Activated gamma-delta T cell treated with anti-CD3 and anti-CD28 coated beads, Interleukin-2, amount 50 U/mL, for 16 hours (primary cell): ENCODE measurements at places on chromosomes 16 and 17.
A peak's percentile ranks its signal among the peaks of the same experiment; 100 is the strongest.

- no peak for DNase-seq
Measured at GRCh38 chr16:69606985-69607384, 41.2 kb downstream of the NFAT5 start.

DNA sequence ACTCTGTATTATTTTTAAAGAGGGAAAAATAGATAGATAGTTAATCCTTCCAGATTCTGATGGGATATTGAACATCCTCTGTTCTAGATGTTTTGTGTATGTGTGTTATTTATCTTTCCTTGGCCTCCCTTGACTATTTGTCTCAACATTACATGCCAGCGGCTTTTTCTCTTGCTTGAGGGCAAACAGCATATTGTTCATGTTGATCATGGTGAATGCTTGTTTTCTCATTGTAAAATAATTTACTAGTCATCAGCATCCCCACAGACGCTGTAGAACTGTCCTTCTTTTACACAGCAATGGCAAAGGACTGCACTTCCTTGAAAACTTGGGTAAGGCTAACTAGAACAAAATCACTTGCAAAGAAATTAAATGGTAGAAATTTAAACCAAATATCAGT, 1376.4 kb upstream of the GOT2 start:
- DNase-seq, result no peak

DNA sequence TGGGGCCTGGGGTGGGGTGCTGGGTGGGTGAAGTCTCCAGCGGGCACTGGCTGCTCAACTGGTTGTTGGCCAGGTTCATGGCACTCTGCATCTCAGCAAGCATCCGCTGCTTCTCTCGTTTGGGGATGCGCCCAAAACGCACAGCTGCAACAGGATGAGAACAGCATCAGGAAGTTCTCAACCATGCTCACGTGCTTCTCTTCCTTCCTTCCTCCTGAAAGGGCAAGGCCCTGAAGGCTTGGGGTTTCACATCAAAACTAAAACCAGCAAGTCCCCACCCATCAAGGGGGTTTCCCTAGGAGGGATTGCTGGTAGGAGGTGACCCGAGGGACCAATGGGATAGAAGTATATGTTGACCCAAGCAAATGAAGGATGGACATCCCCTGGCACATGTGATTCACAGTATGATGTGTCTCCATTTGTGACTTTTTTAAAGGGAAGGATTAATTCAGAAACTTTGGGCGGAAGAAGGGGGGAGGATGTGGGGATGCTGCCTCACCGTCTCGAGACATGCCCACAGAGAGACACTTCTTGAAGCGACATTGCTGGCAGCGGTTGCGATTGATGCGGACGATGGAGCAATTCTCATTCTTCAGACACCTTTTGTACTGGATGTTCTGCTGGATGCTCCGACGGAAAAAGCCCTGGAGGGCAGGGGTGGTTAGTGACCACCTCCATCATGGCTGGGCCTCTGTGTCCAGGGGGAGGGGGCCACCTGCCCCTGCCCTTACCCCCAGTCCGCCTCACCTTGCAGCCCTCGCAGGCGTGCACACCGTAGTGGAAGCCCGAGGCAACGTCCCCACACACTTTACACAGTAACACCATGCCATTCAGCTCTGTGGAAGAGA, 4.2 kb downstream of the NR1D1 start:
- peak; percentile 79 for DNase-seq

- no peak for DNase-seq
Measured at GRCh38 chr16:76913046-76913445, 277.9 kb upstream of the MON1B start.

DNA sequence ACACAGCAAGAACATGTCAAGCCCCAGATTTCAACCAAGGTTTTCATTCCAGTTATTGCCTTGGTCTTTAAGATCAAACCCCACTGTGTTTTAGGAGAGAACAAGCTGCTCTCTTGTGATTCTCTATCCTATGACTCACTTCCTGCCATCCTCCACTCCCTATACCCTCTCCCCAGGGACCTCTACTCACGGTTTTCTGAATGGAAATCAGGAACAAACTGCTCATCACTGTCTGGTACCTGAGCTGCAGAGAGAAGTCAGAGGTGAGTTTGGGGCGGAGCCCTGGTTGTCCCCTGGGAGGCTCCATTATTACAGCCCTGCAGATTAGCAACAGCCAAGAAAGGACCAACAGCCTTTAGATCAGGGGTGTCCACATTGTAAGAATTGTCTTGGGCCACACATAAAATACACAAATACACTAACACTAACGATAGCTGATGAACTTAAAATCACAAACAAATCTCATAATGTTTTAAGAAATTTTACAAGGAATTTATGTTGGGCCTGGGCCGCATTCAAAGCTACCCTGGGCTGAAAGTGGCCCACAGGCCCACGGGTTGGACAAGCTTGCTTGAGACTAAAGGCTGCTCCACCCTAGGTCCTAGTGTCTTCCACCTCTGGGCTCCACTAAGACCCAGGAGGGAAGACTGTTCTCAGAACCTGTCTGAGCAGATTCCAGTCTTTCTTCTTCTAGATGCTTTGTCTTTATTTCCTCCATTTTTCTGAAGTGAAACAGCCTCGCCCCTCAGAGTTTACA, 9.7 kb downstream of the ETV4 start:
- DNase-seq, result no peak

- peak; percentile 13 for DNase-seq
Measured at GRCh38 chr17:59311051-59311468, 20.4 kb upstream of the YPEL2 start.

DNA sequence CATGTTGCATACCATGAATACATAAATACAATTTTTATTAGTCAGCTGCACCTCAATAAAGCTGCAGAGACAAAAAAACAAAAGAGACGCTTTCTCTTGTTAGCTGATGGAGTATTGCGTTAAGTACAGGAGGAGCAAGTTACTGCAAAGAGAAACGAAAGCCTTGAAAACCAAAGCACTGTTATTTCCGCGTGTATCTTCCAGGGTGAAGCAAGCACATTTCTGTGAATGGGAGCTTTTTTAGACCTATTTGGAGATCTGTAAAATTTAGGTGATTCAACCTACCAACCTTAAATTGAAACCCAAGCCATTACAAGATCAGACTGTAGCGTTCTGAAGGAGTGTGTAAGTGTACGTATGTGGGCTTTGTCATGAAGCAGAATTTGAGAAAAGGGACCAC, 390.4 kb downstream of the SOX9 start:
- DNase-seq, result no peak

DNA sequence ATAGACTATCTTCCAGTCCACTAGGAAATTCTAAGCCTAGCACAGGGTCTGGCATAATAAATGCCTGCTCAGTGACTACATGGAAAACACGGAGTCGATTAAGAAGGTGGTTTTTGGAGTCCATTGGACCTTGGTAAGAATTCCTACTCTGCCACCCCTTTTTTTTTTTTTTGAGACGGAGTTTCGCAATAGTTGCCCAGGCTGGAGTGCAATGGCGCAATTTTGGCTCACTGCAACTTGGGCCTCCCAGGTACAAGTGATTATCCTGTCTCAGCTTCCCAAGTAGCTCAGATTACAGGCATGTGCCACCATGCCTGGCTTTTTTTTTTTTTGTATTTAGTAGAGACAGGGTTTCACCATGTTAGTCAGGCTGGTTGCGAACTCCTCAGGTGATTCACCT, 123.2 kb downstream of the HS3ST2 start:
- no peak for DNase-seq

DNA sequence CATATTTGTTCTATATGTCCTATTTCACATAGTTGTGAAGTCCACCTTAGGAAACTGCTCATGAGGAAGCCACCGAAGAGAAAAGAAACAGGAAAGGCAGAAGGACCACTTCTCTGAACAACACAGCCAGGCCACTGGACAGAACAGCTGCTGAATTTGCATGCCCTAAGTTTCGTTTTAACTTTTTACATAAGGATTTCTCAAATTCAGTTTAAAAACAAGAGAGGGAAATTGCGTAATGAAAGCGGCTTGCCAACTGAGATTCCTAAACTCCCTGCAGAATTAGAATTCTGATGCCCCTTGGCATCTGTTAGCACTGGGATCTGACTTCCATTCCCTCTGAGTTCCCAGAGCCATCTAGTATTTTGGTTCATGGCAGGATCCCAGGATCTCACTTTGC, 5.0 kb upstream of the CCL8 start:
- DNase-seq, result no peak

- no peak for DNase-seq
Measured at GRCh38 chr16:88013091-88013609, 61.9 kb downstream of the BANP start.

- DNase-seq, result no peak
Measured at GRCh38 chr16:85227946-85228862, 115.9 kb upstream of the CIBAR2 start.

DNA sequence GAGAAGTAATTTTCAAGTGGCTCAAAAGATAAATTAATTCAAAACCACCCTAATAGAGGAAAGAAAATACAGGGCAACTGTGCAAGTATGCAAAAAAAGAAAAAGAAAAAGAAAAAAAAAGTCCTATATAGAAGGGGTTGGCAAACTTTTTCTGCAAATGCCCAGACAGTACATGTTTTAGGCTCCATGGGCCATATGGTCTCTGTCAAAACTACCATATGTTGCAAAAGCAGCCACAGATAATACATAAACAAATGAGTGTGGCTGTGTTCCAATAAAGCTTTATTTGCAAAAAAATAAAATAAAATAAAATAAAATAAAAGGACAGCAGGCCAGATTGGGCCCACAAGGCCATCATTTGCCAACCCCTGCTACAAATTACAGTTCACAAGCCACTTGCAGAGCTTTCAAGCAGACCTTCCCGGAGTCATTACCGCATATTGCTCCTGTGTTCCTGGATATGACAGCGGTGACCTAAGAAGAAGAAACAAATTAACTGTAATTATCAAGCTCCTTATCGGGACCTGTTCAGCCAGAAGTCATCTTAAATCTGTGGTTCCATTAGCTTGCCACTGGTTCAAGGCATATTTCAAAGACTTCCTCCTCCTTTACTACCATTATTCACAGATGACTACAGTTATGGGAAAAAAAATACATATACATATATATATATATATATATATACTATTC, 15.9 kb downstream of the ZC3H7A start:
- no peak for DNase-seq

DNA sequence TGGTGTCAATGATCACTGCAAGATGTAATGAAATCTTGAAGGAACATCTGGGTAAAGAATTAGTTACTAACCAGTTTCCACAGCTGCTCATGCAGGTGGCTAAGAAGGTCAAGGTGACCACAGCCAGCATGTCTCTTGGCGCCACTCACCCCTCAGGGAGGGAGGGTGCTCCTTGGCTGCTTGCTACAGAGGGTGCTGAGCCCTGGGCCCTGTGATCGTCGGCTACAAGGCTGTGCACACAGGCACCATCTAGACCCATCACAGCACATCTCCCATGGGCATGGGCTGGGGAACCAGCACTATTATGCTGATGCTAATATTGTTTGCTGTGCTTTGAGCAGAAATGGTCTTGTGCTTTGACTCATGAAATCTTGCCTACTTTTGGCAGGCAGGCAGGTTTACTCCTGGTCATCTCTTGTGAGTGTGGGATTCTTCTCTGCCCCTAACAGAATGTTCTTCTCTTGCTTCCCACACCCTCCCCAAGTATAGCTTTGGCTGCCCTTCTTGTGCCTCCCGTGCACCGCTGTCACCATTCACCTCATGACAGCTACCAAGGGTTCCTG, 36.4 kb downstream of the TXNDC11 start:
- no peak for DNase-seq

- no peak for DNase-seq
Measured at GRCh38 chr17:82178499-82179261, 34.0 kb downstream of the CCDC57 start.

DNA sequence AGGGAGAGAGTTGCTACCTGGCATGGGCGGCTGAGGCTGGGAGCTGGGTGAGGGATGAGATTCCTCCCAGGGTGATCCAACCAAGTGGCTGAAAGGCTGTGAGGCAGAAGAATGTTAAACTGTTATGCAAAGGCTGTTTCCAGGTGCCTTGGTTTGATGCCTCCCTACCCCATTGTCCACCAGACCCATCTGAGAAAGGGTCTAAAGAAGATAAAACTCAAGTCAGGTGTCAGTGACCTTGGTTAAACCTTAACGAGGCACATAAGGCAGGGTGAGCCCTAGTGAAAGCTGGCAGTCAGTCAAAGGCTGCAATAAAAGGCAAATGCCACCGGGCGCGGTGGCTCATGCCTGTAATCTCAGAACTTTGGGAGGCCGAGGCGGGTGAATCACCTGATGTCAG, 23.8 kb downstream of the LDHD start:
- DNase-seq, result no peak

DNA sequence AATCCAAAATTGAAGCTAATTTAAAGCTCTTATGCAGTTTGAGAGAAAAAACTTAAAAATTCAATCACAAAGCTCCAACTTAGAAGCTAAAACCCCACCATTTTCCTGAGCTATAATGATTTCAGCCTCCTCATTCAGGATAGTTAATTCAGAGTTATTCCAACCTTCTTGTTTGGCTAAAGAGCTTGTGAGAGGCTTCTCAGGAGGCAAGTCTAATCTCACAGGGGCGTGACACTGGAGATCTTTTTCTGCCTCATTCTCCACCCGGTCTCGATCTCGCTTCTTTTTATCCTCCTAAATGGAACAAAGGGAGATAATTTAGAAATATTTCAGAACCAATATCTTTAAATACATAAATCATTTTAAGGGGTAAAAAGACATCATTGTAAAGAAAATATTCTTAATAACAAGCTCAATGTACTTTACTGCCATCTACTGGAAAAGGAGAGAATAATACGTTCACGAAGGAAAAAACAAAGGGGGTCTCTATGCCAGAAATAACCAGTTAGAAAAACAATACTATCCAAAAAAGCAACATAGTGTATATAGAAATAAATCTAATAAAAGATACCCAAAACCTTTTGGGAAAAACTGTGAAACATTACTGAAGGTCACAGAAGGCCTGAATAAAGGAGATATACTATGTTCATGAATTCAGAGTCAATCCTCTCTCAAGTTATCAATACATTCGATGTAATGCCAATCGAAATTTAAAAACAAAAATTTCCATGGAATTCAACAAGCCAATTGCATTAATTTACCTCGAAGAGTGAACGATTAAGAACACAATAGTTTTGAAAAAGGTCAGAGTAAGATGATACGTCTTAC, 13.9 kb downstream of the BRD7 start:
- DNase-seq, result no peak

DNA sequence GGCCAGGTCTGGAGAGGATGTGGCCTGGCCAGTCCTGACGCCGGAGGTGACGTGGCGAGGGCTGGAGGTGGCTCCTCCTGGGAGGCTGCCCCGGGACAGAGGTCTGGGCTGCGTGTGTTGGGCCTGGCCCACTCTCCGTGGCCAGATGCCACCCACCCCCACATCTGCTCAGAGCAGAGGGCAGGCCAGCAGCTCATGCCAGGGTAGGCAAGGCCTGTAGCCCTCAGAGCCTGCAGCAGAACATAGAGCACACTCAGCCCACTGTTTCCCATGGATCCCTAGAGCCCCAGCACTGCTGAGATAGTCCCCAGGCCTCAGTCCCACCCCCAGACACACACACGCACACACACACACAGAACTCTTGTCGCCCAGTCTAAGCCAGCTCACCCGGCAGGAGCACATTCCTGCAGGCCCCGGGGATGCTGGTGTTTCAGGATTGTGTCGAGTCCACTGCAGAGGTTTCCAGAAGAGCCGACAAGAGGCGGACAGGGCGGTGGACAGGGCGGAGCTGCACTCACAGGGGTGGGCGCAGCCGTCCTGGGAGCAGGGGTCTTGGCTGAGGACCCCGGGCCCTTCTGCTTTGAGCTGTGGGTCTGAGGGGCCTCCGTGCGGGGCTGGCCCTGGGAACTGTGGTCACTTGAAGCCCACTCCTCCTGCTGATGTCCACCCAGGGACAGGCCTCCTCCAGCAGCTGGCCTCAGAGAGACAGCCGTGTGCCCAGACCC, 33.4 kb downstream of the SOX8 start:
- no peak for DNase-seq

- DNase-seq, result no peak
Measured at GRCh38 chr17:75514919-75515495, 330 bp downstream of the CASKIN2 start.

- DNase-seq, result no peak
Measured at GRCh38 chr16:27439271-27440018, 37.5 kb downstream of the IL21R start.
